ENCODE measurements at places on chromosomes 6 and 20.

DNA sequence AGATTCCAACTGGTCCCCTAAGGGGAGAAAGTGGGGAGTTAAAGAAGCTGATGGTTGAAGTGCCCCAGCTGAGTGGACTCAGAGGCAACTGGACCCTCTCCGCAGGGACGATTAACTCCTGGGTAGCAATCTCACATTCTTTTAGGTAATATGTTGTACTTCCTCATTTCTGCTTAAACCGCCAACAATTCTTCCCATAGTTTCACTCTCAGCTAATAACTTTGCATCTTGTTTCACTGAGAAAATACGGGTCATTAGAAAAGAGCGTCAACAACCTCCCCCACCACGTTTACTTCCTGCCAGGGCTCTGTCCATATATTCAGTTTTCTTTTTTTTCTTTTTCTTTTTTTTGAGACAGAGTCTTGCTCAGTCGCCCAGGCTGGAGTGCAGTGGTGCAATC, 39.5 kb upstream of the CHD6 start:
- no peak for DNase-seq

DNA sequence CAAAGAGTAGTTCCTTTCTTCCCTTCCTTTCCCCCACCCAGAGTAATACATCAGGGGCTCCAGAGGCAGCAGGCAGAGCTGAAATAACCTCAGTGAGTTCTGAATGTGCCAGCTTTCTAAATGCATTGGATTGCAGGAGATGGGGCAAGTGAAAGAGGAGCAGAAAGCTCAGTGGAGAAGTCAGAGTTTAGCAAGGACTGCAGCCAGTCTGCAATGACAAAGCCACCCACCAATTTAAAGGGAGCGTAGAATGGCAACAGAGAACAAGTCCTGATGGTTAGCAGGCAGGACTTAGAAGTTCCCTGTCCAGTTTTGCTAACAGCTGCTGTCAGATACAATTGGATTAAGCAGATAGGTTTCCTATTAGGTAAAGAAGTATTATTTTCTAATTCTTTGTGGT, 203.4 kb upstream of the RIN2 start:
- DNase-seq = no peak

DNA sequence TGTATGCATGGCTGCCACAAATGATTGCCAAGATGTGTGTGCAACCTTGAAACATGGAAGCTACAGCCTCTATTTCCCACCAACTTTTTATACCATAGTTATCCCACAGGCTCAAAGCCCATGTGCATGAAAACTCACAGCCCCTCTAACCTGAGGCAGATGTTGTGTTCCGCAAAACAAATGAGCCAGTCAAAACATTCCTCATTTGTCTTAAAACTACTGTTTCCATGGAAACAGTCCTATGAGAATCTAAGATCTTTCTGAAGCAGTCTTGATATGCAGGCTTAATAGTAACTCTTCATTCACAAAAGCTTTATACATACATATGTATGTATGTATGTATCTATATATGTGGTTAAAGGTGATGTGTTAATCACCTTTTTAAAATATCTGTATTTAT, 31.2 kb upstream of the MANEA start:
- DNase-seq = peak; percentile 4

DNA sequence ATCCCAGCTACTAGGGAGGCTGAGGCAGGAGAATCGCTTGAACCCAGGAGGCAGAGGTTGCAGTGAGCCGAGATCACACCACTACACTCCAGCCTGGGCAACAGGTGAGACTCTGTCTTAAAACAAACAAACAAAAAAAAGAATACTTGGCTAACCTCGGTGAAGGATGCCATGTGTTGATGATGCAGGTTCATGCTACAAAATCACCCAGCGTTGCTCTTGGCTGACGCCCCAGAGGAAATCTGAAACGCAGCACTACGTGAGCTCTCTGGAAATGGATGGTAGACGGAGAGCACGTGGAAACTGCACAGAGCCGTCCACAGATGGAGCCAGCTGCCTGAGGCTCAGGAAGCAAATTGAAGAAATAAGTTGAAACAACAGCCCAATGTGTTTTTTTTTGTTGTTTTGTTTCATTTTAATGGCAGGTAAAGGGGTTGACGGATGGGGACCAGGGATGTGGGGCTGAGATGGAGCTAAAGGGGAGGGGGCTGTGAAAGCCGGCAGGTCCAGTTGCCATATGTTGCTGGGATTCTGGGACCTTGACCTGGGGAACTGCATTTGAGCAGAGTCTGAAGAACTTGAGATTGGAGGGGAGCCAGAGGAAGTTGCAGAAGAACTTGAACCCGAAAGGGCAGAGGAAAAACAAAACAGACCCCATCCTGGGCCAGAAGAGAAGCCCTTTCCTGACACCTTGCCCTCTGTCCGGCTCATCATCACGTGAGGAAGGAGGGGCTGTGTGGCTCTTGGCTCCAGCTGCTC, 12.8 kb upstream of the MANBAL start:
- peak; percentile 53 for DNase-seq
